ENCODE measurements at places on chromosomes 5 and 9. TPM values are rescaled to one million over a fixed set of nuclear protein-coding genes. Genes with fewer than 3 reads are reported as not detected.
A peak's percentile ranks its signal among the peaks of the same experiment; 100 is the strongest.

The ZFP37 gene
- 12.9 TPM for polyA plus RNA-seq

The RASEF gene
- polyA plus RNA-seq = 8.0 TPM

The C7 gene
- 208 TPM for polyA plus RNA-seq

The GABRB2 gene
- 2.0 TPM for polyA plus RNA-seq

The PCDHGC5 gene
- polyA plus RNA-seq = 0.27 TPM

The HAND1 gene
- not detected for polyA plus RNA-seq

The INSL6 gene
- 0.21 TPM for polyA plus RNA-seq

The KIAA1958 gene
- polyA plus RNA-seq = 13.6 TPM

- DNase-seq = no peak
These were observed 152.2 kb downstream of the GADD45G start for GRCh38 chr9:89756891-89757537.

DNA sequence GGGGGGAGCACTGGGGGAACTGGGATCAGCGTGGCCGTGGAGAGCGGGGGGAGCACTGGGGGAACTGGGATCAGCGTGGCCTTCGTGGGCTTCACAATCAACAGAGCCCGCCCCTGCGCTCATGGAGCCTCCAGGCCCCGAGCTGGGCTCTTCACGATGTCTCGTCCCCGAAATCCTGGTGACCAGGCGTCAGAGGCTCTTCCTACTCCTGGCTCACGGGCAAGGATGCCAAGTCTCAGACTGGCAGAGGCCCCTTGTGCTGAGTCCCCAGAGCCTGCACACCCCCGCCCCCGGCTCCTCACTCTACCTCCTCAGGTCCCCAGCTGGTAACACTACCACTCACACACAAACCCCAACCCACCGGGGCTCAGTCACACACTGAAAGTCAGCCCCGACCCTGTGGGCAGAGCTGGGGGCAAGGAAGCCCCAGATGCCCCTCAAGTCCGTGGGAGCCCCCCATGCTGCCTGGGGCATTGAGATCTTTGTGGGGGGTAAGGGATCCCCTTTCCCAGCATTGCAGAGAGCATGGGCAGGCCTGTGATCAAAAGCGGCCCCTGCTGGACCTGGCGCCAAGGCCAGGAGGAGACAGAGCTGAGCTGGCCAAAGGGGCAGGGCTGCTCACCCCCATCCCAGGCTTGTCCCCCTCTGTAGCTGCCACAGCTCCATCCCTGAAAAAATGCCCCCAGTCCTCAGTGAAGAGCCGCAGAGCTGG is 26.7 kb downstream of the LHX3 start:
- DNase-seq = no peak

- no peak for DNase-seq
These were observed 5.3 kb upstream of the PLPP1 start for GRCh38 chr5:55540024-55540423.

GRCh38 chr9:133121915-133122550 is 993 bp upstream of the RALGDS start:
- DNase-seq = no peak

DNA sequence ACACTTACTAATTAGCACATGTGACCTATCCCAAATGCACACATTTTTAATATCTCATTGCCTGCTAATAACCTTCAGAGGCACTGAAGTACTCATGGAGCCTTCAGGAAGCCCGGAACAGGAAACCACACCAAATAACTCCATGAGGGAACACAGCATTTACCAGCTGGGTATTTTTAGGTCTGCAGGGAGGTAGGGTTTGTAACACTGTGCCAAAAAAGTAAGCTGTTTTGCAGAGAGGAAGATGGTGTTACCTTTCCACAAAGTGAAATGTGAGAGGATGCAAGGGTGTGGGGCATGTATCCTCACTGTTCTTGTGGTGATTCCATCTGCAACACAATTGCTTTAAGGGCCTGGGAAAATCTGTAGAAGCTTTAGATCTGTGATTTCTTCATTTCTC is 64.4 kb downstream of the NUDT12 start:
- no peak for DNase-seq

- DNase-seq = no peak
These were observed 56.6 kb downstream of the SMC5 start for GRCh38 chr9:70315389-70315788.

- no peak for DNase-seq
These were observed 179.0 kb upstream of the PITX1 start for GRCh38 chr5:135213027-135213386.

- peak; percentile 73 for DNase-seq
These were observed 13.0 kb downstream of the TTC1 start for GRCh38 chr5:160021831-160022446.

DNA sequence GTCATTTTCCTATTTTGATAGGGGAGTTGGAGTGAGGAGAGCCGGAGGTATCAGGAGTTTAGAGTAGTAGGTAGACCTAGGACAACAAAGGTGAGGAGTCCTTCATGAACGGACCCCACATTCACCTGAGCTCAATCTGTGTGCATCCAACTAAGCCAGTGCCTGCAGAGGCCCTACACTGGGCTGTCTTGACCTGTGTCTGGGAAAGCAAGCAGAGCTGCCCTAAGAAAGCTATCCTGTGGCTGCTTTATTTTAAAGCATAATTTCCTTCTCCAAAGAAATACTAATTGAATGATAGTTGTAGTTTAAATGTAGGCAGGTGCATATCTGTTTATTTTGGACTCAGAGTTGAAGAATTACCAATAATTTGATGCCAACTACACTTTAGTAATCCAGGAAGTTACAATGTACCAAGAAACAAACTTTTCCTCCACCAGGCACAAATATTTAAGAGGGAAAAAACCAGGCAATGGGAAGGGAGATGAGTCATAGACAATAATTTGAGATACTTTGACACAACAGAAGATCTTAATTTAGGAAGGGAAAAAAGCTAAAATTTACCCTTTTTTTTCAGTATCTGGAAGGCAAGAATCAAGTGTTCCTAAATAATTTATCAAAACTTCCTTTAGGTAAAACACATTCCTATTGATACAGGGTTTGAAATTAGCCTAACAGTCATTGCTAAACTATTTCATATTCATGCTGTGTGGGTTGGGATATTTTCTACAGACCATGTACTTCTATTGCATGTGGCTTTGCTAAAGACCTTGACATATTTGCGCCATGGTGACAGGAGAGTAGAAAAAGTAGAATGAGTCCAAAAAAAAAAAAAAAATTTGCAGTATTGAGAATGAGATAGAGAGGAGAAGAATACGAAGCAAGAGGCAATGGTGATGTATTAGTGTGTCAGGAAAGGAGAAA is 376.6 kb upstream of the TUSC1 start:
- no peak for DNase-seq

- DNase-seq = no peak
These were observed 70.8 kb downstream of the FBXO38 start for GRCh38 chr5:148454576-148454975.

DNA sequence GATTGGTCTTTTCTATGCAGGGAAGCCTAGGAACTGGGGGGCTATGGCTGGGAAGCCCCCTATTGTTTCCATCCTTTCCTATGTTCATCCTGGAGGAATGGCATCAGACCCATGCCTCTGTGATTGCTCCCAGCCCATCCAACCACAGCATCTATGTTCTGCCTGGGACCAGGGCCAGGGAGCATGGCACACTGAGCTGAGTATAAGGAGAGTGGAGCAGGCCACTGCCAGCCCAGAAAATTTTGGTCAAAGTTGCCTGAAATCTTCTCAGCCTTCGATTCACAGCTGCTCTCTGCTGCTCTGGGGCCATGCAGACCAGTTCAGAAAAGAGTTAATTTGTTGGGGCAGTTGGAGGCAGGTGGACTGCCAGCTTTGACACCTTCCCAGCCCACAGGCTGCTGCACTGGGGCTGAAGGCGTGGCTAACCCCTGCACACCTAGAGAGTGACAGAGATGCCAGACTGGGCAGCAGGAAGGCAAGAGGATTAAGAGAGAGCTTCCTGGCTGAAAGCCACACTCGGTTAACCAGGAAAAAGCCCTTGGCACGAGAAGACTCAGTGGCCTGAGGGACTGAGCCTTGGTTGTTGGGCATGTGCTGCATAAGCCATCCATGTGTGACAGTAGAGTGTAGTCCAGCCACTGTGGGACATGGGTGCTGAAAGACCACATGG is 12.1 kb downstream of the TGFBI start:
- DNase-seq = no peak

All from right renal cortex interstitium (tissue), 3 donors.